ENCODE measurements at places on chromosomes 6 and 20.

- DNase-seq: no peak
Measured at GRCh38 chr6:81265106-81265505, 487.4 kb downstream of the TENT5A start.

GRCh38 chr6:170290296-170291128 lies at the start of gene DLL1:
DLL1 (minus strand) TSS chr6:170291078; CDS start chr6:170290139, 939 bp downstream.
- DNase-seq: no peak

DNA sequence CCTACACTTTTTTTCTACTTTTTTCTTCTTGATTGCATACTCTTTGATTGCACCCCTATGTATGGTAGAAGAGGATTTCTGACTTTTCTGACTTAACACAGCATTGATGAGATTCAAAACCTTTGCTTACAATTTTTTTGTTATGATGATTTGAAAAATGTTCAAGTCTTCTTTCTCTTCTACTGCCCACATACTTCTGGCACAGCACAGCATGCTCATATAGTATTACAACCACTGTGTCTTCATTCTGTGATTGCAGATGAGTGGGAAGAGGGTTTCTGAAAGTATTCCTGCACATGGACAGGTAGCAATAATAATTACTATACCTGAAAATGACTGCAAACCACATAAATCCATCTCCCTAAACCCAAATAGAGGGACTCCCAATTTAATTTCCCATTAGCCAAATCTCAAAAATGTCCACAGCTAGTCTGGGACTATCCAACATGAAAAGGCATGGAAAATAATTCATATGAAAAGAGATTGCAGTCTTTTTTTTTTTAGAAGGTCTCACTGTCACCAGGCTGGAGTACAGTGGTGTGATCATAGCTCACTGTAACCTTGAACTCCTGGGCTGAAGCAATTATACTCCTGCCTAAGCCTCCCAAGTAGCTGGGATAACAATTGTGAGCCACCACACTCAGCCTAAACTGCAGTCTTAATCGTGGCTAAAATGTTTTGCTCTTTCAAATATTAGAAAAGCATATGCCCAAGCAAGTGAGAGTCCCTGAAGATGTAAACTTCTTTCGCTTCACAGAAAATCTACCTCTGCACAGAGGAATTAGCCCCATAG lies 15.9 kb upstream of the TENT5A start:
- DNase-seq: no peak

- no peak for DNase-seq
Measured at GRCh38 chr6:16305788-16306187, 67.4 kb downstream of the GMPR start.

GRCh38 chr20:1870792-1871550 lies 24.2 kb upstream of the SIRPA start:
- no peak for DNase-seq

- no peak for DNase-seq
Measured at GRCh38 chr20:15320941-15321340, 983.5 kb upstream of the FLRT3 start.

- no peak for DNase-seq
Measured at GRCh38 chr6:71486461-71486860, 197.8 kb downstream of the OGFRL1 start.

DNA sequence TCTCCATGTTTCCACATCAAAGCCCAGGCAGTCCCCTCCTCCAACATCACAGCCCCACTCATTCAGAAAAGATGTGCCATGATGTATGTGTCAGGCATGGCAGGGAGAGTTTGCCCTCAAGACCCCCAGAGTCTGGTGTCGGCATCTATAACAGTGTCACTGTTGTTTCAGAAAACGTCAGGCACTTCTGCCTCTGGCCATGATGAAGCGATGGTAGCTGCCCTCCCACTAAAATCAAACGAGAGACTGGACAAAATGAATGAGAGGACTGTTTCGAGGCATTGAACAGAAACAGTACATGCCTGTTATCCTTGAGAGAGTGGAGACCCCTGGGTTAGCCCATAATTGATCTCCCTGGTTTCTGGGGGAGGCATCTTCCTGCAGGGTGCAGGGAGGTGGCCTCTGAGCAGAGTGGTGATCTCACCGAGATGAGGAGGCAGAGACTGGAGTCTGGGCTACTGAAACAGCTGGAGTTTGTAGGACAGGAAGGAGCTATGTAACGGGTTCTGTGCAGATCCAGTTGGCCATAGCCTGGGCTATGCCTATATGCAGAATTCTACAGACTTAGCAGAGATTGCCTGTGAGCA lies 144.5 kb downstream of the SYCP2 start:
- DNase-seq: no peak

DNA sequence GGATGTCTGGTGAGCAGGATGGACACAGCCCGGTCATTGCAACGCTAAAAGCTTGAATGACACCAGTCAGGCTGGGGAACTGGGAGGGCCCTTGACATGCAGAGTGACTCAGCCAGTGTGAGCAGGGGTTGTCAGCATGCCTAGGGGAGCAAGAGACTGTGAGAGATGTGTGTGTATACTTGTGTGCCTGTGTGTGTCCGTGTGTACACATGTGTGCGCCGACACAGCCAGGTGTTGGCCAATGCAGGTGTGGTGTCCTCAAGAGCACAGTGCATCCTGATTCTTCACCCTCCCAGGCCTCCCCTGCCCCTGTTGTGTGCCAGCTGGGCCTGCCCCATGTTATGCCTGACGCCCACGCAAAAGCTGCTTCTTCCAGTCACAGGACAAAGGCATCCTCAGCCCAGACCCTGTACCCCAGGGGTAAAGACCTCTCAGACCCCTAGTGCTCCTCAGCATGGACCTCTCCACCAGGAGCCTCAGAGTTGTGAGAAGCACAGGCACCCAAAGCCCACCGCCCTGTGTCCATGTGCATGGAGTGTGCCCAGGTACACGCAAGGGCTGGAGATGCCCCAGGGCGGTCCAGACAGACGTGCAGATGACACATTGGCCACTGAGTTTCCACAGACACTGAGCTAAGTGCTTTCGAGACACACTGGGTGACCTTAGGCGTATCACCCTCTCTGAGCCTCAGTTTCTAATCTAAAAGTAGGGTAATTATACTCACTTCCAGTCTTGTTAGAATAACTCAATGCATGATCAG lies 16.6 kb downstream of the NRSN2 start:
- DNase-seq: no peak

- no peak for DNase-seq
Measured at GRCh38 chr6:113653275-113653674, 203.9 kb upstream of the MARCKS start.

DNA sequence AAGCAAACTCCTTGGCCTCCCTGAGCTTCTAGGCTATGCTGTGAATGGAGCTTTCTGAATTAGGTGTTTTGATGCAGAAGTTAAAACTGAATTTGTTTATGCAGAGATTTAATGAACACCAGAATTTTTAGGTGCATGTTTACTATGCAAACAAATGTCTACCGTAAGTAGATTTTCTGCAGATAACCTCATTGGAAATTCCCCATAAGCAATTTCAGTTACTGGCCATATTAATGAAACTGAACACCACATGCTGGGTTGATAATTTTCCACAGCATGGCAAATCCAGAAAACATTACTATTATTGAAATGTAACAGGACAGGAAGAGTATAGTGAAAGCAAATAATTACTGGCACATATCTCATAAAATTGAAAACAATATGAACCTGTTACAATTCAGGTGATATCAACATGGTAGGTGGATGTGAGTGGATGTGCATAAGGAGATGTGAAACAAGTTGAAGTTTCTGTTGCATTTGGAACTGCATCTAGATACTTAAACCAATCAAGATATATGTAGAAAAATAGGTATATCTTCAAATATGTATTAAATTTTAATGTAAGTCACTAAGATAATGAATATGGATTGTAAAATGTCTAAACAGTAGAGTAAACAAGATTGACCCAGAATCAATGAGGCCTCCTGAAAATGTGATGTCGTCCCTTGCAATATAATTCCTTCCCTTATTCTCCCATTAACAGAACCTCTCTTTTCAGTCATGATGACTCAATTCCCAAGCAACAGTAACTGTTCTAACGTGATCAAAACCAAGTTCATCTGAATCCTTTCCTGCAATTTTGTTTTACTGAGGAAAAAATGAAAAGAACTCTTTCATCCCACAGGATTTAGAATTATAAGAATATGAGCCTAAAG lies 11.0 kb downstream of the PTCHD4 start:
- no peak for DNase-seq

- DNase-seq: no peak
Measured at GRCh38 chr6:157372501-157373280, 8.3 kb upstream of the ZDHHC14 start.

- DNase-seq: no peak
Measured at GRCh38 chr6:32181915-32182529, 2.0 kb downstream of the AGER start.

DNA sequence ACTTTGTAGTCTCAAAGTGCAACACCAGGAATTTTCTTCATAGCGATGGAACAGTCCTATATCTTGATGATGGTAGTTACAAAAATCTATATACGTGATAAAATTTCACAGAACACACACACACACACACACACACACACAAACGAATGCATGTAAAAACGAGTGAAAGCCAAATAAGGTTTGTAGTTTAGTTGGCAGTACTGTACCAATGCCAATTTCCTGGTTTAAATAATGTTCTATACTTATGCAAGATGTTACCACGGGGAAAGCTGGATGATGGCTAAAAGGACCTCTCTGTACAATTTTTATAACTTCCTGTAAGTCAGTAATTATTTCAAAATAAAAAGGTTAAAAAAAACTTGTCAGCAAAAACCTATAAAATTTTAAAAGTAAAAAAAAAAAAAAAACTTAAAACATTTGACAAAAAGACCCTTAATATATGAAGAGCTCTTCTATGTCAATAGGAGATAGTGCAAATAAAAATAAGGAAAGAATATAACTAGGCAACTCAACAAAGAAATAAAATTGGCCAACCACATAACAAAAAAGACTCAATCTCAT lies 37.6 kb downstream of the PDSS2 start:
- DNase-seq: no peak

GRCh38 chr6:112281821-112282615 lies 27.7 kb upstream of the LAMA4 start:
- DNase-seq: no peak

DNA sequence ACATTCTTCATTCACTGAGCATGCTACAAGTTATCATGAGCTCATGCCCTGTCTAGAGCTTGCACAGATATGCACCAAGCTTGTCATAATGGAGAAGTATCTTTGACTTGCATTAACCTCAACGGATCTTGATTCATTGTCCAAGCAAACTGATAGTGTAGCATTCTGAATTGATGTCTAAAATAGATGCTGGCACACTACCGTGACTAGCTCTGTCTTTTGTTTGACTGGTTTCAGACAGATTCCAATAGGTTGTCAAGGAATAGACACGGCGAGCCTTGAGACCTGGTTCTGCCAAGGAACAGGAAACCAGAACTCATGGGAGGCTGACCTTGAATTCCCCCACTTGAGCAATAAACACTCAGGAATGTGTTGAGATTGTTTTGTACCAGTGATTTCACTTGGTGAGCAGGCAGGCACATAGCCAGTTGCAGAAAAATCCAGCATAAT lies 1153.1 kb upstream of the GJE1 start:
- DNase-seq: no peak

DNA sequence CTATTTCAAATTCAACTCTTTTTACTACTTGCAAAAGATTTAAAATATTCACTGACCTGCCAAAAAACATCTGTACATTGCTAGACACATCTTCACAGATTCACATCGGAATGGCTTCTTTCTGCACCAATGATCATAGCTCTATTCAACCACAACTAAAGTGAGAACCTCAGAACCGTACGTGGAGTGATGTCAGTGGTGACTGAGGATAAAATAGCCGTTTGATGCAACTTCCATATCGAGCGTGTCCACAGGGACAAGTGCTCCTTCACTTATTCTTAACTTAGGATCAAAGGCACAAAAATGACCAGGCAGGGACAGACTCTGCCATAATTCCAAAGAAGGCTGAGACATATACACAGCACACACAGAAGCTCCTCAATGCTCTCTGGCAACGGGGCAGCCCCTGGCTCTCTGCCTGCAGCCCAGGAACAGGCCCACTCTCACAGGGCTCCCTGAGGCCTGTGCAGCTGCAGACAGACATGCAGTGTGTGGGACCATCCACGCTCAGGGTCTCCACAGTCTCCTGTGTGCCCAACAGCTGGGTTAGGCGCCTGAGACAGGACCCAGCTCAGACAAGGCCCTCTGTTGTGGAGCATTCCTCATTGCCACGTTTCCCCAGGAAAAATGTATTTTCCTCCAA lies 22.8 kb downstream of the FYN start:
- no peak for DNase-seq

DNA sequence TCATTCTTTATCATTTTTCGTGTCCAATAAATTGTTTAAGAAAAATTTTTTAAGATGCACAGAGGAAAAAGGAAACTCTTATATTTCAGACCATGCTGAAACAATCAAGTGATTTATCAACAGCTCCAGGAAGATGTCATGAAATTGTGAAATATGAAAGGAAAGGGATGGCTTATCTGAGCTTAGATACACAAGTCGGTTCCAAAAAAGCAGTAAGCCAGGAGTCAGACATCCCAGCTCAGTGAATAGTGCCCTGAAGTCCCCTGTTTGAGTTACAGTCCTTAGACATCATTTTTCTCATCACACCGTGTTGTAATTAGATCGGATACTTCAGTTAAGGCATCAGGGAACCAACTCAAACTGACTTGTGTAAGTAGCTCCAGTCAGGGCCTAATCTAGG lies 91.0 kb upstream of the SSTR4 start:
- no peak for DNase-seq

DNA sequence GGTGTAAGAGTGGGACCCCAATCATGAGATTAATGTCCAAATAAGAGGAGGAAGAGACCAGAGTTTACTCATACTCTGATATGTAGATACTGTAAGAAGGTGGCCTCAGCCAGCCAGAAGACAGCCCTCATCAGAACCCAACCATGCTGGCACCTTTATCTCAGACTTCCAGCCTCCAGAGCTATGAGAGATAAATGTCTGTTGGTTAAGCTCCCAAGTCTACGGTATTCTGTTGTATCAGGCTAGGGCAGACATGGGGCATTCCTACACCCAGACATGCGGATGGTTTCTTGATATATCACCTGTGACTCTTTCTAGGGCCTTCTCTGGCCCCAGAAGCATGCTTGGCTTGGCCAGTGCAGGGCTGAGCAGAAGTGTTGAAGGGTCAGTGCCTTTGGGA lies 247.4 kb upstream of the RIN2 start:
- DNase-seq: no peak

DNA sequence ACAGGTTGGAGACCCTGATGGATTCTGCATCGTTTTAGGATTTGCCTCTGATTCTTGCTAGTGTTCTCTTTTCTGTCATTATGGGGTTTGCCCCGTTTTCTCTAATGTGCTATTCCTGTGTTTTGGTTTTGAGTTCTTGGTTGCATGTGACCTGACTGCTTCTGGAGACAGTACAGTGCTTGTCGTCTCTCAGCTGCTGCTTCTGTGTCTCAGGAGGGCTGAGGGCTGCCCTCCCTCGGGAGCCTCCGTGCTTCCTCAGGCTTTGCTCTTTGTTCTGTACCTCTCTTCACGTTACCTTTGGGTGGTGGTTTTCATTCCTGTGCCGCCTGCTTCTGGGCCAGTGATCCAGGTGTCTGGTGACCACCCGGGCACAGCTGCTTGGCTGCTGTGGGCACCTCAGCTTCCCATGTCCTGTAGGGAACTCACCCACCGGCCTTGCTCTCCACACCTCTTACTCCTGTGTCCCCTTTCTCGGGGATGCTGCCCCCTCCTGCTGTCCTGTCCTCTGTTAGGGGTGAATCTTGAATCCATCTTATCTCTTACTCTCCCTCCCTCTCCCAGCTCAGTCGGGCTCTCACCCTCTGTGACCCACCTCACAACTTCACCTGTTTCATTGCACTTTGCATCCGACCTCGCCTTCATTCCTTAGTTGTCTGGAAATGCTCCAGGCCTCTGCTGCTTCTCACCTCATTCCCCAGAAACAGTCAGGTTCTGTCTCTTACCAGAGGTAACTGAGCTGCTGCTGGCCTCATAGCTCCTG lies 33.2 kb downstream of the PANK2 start:
- no peak for DNase-seq
